Stimulated activated naive CD4-positive, alpha-beta T cell treated with Interleukin-2 at 50 U/mL for 16 hours (primary cell): ENCODE measurements at places on chromosomes 12 and 14.
A peak's percentile ranks its signal among the peaks of the same experiment; 100 is the strongest.

DNA sequence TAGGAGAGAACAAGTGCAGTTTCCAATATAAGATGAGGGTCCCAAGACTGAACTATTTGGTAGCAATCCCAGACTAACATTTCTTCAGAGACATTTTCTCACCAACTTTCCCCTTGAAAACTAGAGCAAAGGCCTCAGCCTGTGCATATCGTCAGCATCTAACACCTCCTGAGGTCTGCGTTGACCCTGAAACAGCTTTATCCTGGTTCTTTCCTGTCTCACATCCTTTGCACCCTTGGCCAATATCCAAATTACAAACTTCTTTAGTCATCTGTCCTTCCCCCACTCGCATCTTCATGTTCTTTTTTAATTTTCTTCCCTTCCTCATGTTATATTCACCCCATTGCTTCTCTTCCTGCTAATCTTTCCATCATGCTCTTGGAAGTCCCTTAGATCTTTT, 83.0 kb downstream of the FAR2 start:
- DNase-seq, result no peak

DNA sequence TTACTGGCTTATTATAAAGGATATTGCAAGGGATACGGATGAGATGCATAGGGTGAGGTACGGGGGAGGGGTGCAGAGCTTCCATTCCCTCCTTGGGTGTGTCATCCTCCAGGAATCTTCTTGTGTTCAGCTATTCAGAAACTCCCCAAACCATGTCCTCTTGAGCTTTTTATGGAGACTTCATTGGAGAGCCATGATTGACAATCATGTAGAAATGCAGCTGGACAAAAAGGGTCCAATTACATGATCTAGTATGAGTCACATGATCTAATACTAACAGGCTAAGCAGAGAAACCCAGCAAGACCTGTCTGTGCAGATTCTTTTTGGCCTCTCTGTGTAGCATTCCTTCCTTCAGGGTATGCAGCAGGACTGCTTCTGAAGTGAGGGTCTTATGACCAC, 23.9 kb upstream of the FLVCR2 start:
- DNase-seq, result no peak

DNA sequence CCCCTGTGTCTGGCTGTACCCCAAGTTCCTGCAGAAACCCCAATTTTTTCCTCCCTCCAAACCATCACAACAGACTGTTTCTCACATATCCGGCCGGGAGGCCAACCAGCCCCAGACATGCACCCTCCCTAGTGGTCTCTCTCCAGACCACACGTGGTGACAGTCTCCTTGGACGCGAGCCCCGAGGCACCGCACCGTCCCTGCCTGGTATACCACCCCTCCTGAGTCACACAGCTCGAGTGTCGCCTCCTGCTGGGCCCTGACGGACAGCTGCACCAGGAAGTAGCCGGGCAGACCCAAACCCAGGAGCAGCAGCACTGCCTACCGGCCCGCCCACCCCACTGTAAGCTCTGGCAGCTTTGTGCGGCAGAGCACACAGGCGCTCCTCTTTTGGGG, 97.4 kb downstream of the RFLNA start:
- no peak for DNase-seq

DNA sequence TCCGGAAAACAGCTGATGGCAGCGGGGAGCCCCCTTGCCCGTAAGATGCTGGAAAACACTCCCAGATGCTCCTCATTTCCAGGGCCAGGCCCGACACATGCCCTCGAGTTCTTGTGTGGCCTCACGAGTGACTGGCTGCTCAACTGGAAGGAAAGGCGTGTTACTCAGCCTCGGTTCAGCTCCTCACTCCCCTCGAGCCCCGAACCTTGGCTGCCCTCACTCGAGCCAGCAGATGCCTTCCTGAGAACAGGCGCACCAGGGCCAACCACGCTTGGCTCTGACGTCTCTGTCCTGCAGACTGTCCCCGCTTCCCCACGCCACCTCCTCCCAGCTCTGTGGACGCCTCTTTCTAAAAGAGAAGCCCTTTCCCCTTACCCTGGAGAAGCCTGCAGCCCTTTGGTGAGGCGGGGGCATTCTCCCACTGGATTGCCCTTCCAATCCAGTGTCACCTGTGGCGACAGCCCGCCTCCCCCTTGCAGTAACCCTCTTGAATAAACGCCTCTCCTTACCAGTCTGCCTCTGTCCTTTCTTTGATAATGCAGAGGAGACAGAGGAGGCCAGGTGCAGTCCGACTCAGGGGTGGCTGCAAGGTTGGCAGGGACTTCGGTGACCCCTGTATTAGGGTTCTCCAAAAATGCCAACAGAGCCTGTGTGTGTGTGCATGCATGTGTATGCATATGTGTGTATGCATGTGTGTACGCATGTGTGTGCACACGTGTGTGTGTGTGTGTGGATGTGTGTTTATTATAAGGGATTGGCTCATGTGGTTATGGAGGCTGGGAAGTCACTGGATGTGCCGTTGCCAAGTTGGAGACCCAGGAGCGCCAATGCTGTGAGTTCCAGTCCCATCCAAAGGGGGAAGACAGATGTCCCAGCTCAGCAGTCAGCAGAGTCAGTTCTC, 166.3 kb downstream of the KIF26A start:
- DNase-seq, result no peak

- DNase-seq, result no peak
Measured at GRCh38 chr12:26130728-26131127, 5.9 kb upstream of the BHLHE41 start.

- no peak for DNase-seq
Measured at GRCh38 chr14:101958418-101959180, 5.8 kb upstream of the DYNC1H1 start.

DNA sequence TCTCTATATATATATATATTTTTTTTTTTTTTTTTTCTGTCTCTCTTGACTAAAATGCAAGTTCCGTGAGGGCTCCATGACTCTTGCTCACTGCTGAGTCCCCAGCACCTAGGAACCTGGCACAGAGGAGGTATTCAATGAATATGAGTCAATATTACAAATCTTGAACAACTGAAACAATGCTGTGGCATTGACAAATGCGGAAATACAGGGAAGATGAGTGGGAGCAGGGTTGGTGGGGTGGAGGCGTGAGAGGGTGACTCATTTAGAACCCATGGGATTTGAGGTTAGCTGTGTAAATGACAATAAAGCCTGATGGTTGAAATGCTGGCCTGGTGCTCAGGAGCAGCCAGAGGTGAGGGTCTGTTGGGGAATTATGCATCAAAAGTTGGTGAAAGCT, 121.7 kb upstream of the FUT8 start:
- peak; percentile 37 for DNase-seq

- no peak for DNase-seq
Measured at GRCh38 chr12:16844875-16845274, 238.9 kb upstream of the LMO3 start.

- no peak for DNase-seq
Measured at GRCh38 chr12:104055686-104056388, 5.8 kb upstream of the GLT8D2 start.
